ENCODE measurements at places on chromosomes 6 and 20.

DNA sequence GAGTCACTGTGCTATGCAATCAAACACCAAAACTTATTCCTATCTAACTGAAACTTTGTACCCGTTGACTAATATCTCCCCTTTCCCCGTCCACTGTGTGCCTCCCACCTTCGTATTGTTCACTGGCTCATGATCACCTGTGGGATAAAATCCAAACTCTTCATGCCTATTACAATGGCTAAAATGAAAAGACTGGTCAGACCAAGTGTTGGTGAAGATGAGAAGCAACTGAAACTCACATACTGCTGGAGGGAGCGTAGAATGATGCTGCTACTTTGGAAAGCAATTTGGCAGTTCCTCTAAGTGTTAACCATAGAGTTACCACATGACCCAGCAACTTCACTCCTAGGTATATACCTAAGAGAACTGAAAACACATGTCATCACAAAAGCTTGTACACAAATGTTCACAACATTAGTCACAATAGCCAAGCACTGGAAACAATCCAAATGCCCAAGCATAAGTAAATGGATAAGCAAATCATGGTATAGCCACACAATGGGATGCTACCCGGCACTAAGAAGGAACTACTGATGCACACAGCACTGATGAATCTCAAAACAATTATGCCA is 13.1 kb downstream of the RPS10 start:
- no peak for DNase-seq

DNA sequence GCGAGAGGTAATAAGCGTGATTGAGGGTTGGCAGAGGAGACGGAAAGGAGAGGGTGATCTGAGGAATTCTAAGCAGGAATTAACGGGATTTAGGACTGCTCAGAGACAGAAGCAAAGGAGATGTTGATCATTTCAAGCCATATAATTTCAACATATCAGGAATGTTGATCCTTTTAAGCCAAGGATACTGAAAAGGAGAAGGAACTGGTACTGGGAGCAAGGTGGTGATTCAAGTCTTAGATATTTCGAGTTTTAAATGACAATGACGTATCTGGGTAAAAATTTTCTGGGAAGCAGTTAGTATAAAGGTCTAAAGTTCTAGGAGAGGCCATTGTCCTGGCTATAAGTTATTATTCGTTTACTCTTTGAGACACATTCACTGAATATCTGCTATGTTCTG is 91.3 kb upstream of the OGFRL1 start:
- DNase-seq, result no peak

- DNase-seq, result no peak
These were observed 248.0 kb downstream of the HIVEP2 start for GRCh38 chr6:142697001-142697335.

- DNase-seq, result no peak
These were observed 437.6 kb upstream of the PLCB4 start for GRCh38 chr20:8631271-8631670.

- DNase-seq, result no peak
These were observed 115.1 kb downstream of the QKI start for GRCh38 chr6:163529605-163530004.

GRCh38 chr20:56955680-56956079 is 310.8 kb downstream of the BMP7 start:
- no peak for DNase-seq

DNA sequence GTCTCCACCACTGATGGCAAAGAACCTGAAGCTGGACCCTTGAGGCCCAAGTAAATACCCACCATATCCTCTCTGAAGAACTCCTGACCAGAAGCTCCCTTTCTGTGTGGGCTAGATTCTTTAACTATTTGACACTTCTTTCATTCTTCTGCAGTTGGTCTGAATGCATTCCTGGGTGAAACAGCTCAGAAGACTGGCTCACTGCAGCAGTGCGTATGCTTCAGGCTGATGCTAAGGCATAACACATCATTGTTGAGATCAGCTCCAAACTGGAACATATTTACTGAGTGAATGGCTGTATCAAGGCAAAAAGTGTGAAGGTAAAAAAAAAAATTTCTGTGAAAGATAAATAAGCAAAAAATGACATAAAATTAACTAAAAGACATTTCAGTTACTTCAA is 19.7 kb downstream of the ZSCAN23 start:
- DNase-seq, result no peak

Data from activated CD4-positive, alpha-beta T cell treated with anti-CD3 and anti-CD28 coated beads, Interleukin-2, amount 50 U/mL, for 1 hour (primary cell).